ENCODE measurements at places on chromosomes 12 and 14.

- no peak for DNase-seq
These were observed at the start of gene RASSF9 for GRCh38 chr12:85836197-85837090. TSS of gene RASSF9 (minus strand) at chr12:85836409. CDS start at chr12:85836201, 208 bp downstream.

DNA sequence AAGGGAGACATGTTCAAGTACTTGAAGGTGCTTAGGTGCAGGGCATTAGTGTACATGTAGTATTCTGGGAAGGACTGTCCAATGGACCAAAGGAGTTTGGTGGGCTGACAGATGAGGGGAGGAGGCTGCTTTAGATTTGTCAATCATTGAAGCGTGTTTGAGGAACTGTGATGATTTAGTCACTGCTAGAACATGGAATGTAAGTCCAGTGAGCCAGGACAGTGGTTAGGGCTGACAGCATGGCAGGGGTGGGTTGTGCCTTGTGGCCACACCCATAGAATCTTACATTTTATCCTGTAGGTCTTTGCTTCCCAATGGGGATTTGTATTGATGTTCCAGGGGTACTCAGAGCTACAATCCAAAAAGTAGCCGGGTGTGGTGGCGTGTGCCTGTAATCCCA lies 24.6 kb downstream of the DIP2B start:
- DNase-seq, result no peak

DNA sequence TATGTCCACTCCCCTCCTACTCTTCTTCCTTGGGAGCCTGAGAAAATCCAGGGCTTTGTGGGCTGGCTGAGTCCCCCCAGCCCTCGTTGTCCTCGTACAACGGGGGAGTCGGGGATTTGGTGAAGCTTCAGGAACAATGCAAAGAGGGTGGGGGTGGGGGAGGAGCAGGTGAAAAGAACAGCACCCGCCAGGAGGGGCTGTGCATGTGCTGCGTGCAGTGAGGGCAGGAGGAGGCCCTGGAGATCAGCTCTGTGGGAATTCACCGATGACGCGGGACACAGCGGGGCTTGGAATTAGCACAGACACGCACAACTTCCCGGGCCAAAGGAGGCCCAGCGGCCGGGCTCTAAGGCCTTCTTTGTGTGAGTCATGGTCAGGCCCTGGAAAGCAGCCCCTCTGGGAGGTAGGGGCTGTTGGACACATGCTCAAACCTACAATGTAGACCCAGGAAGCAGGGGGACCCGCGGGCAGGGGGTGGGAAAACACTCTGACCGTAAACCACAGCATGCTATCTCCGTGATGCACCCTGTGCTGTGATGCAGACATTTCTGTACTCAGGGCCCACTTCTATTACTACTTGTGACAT lies 32.8 kb downstream of the RBM19 start:
- no peak for DNase-seq

DNA sequence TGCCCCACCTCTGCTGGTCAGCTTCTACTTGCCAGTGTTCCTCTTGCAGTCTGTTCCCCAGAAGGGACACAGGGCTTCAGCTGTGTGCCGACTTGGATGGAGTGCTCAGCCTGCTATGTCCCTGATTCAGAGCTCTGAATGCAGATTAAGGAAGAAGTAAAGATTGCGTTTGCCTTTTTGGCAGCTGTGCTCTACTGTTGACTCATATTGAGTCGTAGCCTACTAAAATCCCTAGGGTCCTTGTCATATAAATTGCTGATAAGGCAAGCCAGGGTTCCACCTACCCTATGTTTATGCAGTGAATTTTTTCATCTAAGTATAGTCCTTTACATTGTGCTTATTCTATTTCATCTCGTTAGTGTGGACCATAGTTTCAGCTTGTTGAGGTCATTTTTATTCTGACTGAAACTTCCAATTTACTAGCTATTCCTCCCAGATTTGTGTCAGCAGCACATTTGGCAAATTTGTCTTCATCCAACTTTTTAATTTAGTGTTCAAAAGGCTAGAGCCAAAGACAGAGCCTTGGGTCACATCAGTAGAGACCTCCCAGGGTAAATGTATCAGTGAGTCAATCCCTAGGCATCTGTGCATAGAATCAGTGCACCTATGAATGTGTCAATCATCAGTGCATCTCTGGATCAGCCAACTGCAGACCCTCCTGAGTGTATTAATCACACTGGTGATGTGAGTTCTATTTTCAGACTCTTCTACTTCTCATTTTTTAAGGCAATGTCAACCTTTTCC lies 31.9 kb downstream of the CACNA1C start:
- DNase-seq, result no peak

GRCh38 chr14:51370758-51371386 lies 130.8 kb downstream of the TMX1 start:
- no peak for DNase-seq

DNA sequence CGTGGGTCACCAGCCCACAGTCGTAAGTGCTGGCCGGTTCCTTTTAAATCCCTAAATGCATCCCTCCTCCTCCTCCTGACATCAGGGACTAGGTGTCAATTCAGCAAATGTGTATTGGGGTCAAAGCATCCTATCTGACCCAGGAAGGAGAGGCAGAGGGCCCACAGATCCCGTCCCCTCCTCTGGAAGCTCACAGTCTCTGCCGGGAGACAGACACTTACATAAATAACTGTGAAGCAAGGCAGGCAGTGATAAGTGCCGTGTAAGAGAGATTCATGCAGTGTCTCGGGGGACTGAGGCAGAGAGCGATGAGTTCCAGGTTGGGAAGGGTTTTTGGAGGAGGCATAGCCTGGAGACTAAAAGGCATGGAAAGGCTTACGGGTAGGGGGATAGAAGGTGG lies 44.1 kb downstream of the HRK start:
- no peak for DNase-seq

DNA sequence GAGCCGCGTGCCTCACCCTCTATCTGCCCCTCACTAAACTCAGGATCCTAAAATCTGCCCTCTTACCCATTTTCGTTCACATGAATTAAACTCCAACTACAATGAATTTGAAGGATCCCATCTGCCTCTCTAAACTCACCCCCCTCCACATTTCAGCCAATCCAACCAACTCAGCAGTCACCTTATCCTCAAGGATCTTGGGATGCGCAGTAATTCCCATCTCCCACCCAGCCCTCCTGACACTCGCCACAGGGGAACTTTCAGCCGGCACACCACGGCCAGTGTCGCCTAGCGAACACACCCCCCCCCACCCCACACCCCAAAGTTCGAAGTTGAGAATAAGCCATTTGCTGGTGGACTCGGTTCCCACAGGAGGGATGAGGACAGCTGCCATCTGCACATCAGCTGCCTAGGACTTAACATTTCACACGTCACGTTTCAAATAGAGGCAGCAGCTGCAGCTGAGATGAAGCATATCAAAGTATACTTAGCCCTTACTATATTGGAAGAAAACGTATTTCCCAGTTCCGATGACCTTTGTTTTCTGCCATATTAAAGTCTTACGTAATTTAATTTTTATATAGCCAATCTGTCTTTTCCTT lies 8.7 kb upstream of the SELPLG start:
- no peak for DNase-seq

- DNase-seq, result no peak
These were observed 235.2 kb downstream of the PCNX1 start for GRCh38 chr14:71142375-71143038.

- no peak for DNase-seq
These were observed 338.1 kb upstream of the TMEM132C start for GRCh38 chr12:127928615-127929571.

GRCh38 chr12:116609319-116610114 lies 50.3 kb downstream of the MAP1LC3B2 start:
- peak; percentile 35 for DNase-seq

DNA sequence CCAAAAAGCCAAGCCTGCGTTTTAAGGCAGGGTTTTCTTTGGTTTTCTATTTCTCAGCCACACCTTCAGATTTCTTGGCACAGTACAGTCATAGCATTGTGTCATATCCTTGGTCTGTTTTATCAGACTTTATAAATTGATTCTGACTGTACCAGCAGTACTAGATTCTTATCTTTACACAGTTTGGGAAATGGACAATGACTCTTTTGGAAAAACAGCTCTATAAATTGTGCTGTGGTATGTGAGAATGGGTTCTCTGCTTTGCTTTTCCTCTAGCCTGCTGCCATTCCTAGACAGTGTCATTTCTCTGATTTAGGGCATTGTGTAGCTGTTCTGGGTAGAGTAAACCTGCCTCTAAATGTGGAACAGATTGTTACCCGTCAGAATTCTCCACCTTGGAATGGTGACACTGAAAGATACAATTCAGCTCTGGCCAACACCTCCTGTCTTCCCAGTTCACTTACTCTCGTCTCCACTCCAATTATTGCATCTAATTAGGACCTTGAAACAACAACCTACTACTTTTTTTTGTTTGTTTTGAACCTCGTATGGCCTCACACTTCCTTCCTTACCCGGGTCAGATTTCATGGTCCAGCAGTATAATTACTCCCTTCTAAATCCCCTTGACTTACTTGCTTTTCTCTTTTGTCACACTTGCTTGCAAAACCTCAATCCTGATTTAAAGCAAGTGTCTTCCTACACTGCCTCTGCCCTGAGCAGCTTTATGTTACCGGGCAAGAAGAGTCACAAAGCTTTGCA lies 226.3 kb downstream of the ERC1 start:
- no peak for DNase-seq

DNA sequence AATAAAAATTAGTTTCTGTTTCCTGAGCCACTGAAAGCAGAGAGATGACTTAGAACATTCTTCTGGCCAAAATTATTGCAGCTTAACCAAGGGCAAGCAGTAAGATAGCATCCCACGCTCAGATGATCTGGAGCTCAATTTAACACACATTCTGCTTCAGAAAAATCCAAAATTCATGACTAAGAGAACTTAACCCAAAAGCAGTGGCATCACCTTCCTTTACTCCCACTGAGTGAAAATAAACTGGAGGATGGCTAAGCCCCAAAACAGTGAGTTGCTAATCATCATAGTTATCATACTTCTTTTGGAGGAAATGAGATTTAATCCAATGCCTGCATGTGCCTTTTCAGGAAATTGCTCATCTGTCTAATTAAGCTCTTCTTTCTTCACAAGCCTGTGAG lies 195.4 kb downstream of the DUSP6 start:
- DNase-seq, result no peak

- DNase-seq, result peak; percentile 72
These were observed 11.9 kb upstream of the SERPINA4 start for GRCh38 chr14:94548999-94549985.

DNA sequence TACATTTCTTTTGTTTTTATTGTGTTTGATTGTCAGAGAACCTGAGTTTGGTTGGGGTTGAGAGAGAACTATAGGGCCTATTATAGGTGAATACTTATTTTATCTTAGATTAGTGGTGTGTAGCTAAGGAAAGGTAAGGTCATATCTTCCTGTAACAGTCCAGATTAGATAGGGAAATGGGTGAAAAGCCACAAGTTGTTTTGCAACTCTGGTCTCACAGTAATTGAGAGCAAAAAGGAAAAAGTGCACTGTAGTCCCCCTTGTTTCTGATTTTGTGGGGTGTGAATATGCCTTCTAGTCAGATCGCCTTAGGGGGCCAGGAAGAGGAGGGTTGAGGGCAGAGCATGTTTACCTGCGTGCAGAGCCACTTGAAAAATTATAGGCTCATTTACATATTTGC lies 8.9 kb downstream of the MSRB3 start:
- no peak for DNase-seq

- no peak for DNase-seq
These were observed 384.7 kb downstream of the ALG10 start for GRCh38 chr12:34406996-34407300.

DNA sequence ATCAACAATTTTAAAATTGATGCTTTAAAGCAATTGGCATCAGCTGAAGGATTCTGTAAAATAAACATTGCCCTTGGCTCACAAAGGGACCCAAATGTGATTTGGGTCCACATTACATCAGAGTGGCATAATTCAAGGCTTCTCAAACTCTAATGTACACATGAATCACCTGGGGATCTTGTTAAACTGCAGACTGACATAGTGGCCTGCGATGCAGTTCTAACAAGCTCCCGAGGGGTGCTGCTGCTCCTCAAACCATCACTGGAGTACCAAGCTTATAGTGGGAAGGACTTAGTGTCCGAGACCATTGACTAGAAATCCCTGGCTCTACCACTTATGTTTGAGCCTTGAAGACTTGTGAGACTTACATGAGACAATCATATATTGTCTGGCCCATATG lies 31.8 kb upstream of the DNM1L start:
- DNase-seq, result no peak

DNA sequence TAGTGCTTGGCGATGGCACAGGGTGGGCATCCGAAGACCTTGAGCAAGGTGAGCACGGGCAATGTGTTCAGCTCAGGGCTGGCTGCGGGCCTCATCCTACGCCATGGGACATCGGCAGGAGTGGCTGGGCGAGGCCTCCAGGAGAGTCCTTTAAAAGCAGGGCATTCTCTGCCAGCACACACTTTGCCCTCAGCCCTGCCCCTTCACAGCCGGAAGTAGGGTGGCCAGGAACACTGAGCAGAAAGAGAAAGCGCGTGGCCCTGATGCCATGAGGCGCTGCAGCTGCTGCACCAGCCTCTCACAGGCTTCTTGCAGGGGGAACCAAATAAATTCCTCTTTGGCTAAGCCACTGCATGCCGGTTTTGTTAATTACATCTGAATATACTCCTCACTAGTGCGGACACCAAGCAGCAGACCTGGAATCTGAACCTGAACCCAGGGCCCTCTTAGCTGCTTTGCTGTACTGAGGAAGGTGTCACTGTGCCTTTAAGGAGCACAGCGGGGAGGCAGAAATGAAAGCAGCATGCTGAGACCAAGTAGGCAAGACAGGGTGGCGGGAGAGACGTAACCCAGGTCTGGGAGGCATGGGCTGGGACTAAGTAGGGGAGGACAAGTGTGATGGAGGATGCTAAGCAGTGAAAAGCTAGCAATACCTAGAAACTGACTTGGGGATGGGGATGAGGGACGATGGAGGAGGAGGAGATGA lies 155.2 kb downstream of the TTC7B start:
- DNase-seq, result no peak

DNA sequence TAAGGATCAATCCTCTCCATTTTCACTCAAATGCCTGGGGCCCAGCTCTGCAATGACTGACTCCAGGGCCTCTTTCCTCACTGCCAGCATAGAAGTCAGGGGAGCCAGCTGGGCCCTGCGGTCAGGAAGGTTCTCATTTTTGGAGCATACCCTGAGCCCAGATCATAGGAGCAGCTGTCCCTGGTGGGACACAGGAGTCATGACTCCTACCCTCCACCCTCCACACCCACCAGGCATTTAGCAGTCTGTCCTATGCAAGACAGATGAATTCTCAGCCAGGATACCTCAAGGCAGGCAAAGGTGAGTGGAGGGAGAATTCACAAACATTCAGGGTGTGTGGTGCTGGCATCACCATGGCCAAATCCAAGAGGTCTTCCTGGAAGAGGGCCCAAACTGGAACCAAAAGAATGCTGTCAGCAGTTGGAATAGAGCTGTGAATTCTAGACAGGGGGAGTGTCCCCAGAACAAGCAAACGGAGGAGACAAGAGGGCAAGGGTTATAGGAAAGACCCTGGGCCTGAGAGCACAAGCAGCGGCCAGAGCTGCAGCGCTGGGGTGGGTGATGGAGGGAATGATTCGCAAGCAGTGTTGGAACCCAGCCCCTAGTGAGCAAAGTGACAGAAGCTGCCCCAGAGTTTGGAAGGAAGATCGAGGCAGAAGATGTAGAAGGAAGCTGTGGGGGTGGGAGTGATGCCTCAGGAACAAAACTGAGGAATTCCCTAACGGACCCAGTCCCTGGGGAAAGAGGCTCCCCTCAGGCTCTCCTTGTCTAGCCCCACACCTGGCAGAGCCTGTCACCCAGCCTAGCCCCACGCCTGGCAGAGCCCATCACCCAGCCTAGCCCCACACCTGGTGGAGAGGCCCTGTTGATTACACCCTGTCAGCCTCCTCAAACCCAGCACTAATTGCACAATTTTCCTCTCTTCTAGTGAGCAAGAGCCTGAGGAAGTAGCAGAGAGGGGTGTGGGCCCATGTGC lies 4.5 kb upstream of the REM2 start:
- DNase-seq, result no peak

GRCh38 chr12:67710582-67710981 lies 62.0 kb downstream of the DYRK2 start:
- DNase-seq, result no peak
